HAP-1 (cell line): ENCODE measurements at places on chromosomes 3 and 15.

DNA sequence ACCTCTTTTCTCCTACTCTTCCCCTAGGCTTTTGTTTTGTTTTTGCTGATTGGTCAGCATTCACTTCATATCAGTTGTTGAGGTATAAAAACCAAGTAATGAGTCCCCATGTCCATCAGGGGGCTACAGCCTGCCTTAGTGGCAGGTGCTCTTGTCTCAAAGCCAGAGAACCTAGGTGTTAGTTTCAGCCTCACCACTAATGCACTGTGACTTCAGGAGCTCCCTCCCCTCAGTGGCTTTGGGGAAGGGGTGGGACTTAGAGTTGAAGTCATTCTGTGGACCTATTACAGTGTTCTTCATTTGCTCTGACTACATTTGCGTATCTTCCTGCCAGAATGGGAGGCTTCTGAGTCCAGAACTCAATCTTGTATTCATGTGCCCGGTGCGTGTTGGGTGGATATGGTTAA is 41.6 kb downstream of the NR2C2 start:
- no peak for DNase-seq

DNA sequence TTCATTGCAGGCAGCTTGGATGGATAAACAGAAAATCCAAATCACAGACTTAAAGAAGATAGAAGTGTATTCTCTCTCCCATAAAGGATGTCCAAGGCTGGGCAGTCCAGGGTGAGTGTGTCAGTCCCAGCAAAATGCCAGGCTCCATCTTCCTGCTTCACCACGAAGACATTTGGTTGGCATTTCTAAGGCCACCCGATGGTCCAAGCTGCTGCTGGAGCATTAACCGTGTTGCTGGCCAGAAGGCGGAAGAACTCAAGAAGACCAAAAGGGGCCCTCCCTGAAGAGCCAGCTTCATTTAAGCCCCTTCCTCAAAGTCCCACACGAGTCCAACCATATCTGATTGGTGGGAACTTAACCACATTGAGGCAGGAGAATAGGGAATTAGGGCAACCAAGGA is 3.0 kb upstream of the CYP11A1 start:
- DNase-seq = no peak

- DNase-seq = no peak
Measured at GRCh38 chr3:62013951-62014350, 359.4 kb downstream of the FEZF2 start.

- DNase-seq = no peak
Measured at GRCh38 chr3:38005076-38006020, 14.8 kb downstream of the VILL start.
